SW480 (cell line): ENCODE measurements at places on chromosomes 3 and 15.
A peak's percentile ranks its signal among the peaks of the same experiment; 100 is the strongest.

DNA sequence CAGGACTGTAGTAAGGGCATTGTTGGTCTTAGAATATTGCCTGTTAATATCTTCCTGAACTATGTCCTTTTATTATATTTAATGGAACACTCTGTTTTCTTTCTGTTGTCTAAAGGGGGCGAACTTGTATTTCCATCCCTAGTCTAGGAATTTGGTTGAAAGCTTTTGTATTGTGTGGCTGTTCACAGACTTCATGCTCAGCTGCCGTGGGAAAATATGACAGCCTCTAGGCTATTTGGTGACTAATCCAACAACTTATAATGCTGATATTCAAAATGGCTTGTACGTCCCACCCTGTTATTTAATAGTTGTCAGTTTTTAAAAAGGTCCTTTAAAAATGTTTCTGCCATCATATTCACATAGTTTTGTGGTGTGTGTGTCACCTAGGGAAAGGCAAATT is 202.6 kb downstream of the KLHL25 start:
- DNase-seq, result no peak

GRCh38 chr3:150451329-150452048 is 43.4 kb downstream of the TSC22D2 start:
- no peak for DNase-seq

GRCh38 chr3:50078622-50079021 is 10.1 kb upstream of the RBM5 start:
- no peak for DNase-seq

- no peak for DNase-seq
Observed at GRCh38 chr3:159739969-159740368, 248.7 kb upstream of the IL12A start.

DNA sequence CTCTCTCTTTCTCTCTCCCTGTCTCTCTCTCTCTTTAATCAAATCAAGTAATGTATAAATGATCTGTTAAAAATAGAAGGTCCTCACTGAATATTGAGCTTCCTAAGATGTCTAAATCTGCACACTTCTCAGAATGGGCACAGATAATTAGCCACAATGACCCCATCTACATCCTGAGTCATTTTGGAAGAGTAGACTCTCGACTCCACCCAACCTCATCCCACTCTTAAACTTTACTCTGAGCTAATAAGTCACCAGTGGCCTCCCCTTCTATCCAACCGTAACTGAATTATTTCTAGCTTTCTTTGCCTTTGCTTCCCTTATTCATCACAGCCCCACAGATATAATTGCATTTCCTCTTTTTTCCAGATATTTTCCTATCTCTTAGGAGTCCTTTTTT is 326.5 kb upstream of the ZNF717 start:
- no peak for DNase-seq

DNA sequence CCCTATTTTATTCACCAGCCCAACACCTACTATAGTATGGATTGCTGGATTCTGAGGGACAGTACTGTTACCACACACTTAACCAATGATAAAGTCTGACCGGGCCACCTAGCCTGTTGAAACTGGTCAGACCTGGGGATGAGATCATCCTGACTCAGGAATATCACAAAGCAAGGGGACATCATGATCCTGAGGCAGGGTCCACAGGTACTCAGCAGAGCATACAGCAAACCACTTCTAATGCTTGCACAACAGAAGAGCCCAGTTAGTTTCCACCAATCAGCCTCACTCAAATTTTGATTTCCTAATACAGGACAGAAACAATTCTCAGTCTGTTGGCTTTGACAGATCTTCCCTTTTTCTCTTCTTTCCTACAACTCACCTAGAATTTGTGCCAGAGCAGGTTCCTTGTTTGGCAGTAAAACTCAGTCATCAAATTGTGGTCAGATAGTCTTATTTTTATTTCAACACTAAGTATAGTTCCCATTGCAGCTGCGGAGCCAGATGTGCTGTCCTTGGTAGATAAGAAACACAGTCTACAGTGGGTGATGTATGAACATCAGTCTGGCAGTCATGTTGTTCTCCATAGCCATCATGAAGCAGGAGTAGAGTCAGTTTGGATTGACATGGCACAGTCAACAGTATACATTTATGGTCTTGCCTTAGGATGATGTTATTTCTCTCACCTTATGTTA is 90.1 kb upstream of the PRR23C start:
- DNase-seq, result no peak

- DNase-seq, result no peak
Observed at GRCh38 chr3:158463556-158463955, 107.4 kb upstream of the MLF1 start.

GRCh38 chr3:29346828-29347227 is 66.0 kb downstream of the RBMS3 start:
- no peak for DNase-seq

DNA sequence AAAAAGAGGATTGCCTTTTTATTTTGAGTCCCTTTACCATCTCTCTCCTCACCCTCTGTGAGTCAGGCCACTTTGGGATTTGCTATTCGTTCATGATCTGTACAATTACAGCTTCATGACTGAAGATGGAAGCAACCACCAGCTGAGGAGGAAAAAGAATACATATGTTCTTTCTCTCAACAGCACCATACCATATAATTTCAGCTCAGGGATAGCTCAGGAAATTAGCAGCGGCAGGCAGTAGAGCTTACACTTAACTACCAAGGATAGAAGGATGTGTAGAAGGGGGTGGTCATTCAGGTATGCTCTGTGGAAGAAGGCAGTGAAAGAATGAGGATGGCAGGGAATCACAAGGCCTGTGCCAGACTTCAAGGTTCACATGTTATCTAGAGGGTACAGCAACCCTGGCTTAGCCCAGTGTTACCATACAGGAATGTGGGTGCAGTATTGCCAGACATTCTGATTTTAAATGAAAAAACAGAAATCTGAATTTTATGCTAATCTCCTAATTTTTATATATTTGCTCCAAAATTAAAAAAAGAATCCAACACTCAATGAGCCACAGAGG is 17.9 kb downstream of the PLS1 start:
- no peak for DNase-seq

DNA sequence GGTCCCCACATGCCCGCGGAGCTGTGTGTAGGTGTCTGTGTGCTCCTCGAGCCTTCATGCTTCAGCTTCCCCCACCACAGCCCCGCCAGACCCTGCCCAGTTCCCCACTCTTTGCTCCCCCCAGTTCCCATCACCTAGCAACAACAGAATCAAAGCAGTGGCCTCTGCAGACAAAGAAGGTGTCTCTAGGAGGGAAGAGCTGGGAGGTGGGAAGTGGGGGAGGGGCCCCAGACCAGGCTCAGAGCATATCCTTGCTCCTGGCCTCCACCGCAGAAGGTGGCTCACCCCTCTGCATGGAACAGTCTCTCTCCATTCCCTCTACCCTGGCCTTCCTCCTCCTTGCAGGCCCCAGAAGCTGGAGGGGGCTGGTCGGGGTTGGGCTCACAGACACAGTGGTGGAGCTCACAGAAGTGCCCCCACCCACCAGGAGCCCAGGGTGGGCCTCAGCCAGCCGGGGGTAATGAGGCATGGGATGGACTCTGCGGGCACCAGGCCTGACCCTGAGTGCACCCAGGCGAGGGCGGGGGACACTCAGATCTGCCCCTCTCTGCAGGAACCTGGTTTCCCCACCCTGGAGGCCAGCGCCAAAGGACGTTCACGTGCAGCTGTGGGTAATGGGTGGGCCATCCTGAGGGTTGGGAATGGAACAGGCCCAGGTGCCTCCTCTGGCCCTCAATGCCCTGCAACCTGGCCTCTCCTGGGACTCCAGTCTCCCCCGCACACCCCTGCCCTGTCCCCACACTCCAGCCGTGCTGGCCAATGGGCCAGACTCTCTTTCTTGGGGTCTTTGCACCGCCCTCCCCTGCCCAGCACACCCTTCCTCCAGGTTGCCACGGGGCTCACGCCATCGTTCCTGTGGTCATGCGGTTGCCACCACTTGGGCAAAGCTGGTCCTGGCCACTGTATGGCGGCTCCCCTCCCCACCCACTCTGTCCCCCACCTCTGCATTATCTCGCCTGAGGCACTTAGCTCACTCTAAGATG is 53.4 kb downstream of the TPRA1 start:
- DNase-seq, result no peak

GRCh38 chr3:53555068-53555588 is 60.7 kb downstream of the CACNA1D start:
- DNase-seq, result no peak

GRCh38 chr15:52493968-52494367 is 34.7 kb downstream of the MYO5A start:
- DNase-seq, result peak; percentile 20

DNA sequence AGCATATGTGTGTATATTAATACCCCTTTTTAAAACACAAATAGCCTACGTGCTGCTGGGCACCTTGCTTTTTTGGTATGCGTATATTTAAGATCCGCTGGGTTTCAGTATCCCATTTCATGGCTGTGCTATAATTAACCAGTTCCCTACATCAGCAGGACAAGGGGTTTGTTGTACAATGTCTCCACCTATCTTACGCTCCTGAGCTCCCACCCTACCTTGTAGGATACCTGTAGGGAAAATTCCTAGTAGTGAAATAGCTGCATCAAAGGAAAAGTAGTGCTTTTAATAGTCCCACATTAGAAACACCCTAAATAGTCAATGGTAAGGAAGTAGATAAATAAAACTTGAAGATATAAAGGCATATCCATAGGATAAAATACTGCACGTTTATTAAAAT is 1.4 kb downstream of the MAP6D1 start:
- peak; percentile 57 for DNase-seq

DNA sequence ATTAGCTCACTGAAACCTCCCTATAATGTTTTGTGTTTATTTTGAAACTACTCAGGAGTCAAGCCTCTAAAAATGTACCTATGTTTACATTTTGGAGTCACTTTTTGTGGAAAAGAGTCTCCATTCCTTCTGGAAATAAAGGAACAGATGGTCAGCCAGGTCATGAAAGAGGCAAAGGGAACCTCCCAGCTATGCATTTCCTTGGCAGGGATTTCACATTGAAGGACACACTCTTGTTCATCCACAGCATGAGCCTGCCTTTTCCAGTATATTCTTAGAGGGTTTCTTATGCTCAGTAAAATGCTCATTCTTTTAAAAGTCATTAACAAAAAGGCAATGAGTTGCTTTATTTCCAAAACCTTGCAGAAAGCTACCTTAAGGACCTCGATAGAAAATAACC is 20.8 kb downstream of the STAC start:
- no peak for DNase-seq

GRCh38 chr3:55481744-55482495 is 5.2 kb downstream of the WNT5A start:
- no peak for DNase-seq

DNA sequence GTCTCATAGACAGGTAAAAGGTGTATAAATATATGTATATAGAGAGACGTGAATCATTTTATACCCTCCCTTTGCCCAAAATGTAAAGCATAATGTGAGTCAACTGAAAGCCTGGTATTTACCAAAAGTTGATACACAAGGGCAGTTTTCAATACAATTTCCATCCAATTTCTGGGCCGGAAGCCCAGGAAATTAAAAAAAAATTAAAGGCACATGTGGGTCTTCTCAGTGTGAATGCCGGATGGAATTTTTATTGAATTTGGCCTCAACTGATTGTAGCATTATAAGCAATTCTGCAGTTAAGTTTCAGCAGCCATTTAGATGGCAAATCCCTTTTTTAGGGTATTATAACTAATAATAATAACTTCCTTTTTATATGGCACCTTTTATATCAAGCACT is 3.3 kb upstream of the CNTN3 start:
- no peak for DNase-seq

- no peak for DNase-seq
Observed at GRCh38 chr3:9088441-9089353, 125.4 kb upstream of the RAD18 start.

DNA sequence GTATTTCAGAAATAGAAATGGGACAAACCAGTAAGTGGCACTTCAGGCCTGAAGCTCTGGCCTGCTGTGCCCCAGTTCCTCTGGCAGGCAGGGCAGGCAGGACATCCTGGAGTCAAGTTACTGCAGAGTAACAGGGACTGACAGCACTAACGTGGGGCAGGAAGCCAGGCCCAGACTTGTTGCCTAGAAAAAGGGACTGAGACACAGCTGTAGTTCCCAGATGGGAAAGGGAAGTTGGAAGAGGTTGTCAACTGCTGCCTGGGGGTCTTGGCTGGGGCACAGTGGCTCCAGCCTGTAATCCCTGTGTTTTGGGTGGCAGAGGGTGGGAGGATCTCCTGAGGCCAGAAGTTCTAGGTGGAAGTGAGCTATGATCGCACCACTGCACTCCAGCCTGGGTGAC is 171.9 kb downstream of the FMN1 start:
- no peak for DNase-seq

DNA sequence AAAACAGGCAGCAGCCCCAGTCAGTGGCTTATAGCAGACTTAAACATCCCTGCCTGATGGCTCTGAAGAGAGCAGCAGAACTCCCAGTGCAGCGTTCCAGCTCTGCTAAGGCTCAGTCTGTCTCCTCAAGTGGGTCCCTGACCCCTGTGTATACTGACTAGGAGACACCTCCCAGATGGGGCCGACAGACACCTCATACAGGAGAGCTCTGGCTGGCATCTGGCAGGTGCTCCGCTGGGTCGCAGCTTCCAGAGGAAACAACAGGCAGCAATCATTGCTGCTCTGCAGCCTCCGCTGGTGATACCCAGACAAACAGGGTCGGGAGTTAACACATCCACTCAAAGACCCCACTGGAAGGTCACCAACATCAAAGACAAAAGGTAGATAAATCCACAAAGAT is 93.5 kb downstream of the RFX7 start:
- DNase-seq, result no peak

GRCh38 chr3:4472766-4473165 is 5.7 kb upstream of the SUMF1 start:
- DNase-seq, result no peak

DNA sequence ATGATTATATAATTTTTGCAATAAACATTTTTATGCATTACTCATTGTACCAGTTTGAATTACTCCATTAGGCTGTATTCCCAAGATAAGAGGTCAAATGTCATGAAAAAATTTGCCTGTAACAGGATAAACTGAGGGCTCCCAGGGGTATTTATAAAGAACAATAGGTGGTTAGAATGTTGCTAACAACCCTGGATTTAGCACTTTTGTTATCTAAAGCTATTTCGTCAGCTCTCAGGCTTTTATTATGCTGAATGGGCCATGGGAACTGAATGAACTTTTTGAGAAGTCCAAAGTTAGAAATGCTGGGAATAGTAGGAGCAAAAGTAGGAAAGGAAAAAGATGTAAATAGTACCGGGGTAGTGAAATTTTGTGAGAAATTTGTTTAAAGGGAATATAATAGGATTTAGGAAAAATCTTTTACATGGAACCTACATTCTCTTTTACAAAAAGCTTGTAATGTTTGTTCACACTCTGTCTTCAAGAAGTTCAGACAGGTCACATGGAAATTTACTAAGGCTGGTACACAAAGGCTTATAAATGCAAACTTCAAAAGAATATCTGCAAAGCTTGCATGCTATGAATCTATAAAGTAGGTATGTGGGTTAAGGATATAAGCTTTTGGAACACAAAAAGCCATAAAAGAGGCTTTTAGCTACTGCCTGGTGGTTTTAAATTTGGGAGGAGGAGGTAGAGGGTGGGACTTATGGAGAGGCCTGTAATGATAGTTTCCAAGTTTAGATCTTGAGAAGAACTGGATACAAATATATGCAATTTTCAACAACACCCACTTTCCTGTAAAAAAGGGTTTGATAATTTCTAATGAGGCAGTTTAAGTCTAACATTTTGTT is 445.8 kb upstream of the NAALADL2 start:
- no peak for DNase-seq
